ENCODE measurements at places on chromosomes 4 and X.

- no peak for DNase-seq
Measured at GRCh38 chr4:20554134-20554533, 146.1 kb upstream of the PACRGL start.

DNA sequence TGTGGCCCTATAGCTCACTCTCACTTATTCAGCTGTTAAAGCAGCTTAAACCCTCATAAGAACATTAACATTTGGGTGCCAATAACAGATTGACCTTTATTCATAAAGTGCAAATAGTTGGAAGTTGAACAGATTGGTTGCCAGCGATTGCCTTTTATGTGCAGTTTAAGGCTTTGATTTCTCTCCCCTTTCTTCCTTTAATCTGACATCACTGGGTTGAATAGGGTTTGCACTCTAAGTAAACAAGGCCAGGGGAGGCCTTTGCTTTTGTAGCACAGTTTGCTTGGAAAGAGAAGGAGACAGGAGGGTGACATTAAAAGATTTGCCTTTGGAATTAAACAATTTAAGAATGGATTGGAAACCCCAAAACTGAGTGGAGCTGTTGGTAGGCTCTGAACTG lies 114.3 kb downstream of the NKX6-1 start:
- DNase-seq: no peak

DNA sequence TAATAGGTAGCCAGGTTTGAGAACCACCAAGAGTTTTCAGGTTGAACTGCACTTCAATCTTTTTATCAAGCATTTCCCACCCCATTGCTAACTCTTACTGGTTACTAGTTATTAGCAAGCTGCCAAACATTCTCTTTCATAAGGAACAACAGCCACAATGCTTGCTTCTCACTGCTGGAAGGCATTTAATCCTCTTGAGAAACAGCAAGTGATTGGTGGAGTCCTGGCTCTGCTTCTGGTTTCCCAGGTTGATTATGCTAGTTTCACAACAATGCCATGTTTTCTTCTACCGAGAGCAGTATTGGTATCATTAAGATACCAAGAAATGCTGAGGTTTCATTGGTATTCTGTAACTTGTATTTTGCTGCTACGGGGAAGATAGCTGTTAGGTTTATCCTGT lies 32.2 kb upstream of the TXLNG start:
- DNase-seq: no peak

DNA sequence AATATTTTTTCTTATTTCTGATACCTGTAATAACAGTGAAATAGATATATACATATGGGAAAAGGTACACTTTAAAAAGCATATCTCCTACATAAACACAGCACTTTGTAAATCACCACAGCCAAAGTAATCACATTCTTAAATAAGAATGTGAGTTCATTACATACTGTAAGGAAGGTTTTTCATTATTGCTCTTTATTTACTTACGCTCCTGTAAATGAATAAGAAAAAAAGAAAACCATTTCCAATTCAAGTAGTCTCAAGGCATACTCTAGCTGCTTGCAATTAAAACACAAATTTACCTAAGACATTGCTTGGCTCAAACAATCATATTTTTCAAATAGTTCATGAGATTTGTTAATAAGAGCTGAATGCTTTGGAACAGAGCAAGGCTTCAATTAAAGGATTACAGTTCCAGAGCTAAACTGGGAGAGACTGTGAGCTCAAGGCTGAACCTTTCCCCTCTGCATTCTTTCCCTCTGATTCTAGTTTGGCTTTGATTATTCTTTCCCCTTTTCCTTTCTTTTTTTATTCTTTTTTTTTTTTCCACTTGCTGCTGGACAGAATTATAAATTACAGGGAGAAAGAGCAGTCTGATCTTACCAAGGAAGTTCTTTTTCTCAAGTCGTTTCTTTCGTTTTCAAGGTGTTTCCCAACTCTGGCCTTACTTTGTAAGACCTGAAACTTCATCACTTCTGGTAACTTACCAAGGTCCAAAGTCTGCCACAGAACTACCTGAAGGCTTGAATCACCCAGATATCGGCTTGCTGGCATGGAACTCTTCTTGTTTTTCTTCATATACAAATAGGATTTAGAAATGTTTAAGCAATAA lies 278.3 kb downstream of the INPP4B start:
- DNase-seq: no peak

DNA sequence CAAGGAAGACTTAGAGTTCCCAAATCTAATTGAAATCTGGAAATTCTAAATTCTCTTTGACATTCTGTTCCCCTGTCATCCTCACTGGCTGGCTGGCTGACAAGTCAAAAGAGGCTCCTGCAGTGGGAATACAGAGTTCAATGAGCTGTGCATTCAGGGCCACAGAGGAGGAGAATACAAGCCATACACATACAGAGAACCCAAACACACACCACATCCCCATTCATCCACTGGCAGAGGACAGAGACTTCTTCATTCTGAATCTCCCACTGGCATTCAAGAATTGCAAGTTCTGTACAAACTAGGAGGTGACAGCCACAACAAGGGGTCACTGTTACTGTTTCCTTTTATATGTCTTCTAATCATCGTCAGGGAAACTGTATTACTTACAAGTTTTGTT lies 49.7 kb downstream of the SAT1 start:
- no peak for DNase-seq

DNA sequence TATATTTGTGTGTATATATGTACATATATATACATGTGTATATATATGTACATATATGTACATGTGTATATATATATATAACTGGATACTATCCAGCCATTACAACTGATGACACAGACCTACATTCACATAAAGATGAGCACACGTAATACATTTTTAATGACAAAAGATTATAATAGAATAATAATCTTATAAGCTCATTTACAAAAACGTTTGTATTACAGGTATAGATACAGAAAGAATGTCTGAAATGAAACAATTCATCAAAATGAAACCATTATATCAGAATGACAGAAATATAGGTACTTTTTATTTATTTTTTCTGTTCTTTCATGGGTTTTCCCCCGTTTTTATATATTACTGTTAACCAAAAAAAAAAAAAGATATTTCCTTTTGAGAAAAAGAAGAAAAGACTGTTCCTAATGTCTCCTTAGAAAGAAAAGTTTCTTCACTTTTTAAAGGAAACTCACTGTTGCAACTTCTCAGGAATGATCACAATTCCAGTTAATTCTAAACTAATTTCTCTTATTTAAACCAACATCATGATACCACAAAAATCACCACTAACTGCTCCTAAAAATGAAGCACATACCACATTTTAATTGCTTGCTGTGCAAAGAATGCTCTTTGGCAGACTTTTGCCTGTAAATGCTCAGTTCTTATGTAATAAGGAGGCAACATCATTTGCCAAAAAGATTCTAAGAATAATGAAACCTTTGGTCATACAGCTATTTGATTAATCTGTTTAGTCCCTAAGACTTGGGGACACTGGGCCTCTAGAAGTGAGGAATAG lies 18.9 kb downstream of the LEF1 start:
- DNase-seq: no peak

- DNase-seq: no peak
Measured at GRCh38 chr4:37803348-37803973, 23.0 kb upstream of the PGM2 start.

GRCh38 chr4:118154649-118155048 lies 120.4 kb downstream of the NDST3 start:
- no peak for DNase-seq

- no peak for DNase-seq
Measured at GRCh38 chr4:123937581-123937980, 541.0 kb downstream of the SPRY1 start.

GRCh38 chr4:8737075-8737474 lies 134.6 kb downstream of the HMX1 start:
- DNase-seq: no peak

DNA sequence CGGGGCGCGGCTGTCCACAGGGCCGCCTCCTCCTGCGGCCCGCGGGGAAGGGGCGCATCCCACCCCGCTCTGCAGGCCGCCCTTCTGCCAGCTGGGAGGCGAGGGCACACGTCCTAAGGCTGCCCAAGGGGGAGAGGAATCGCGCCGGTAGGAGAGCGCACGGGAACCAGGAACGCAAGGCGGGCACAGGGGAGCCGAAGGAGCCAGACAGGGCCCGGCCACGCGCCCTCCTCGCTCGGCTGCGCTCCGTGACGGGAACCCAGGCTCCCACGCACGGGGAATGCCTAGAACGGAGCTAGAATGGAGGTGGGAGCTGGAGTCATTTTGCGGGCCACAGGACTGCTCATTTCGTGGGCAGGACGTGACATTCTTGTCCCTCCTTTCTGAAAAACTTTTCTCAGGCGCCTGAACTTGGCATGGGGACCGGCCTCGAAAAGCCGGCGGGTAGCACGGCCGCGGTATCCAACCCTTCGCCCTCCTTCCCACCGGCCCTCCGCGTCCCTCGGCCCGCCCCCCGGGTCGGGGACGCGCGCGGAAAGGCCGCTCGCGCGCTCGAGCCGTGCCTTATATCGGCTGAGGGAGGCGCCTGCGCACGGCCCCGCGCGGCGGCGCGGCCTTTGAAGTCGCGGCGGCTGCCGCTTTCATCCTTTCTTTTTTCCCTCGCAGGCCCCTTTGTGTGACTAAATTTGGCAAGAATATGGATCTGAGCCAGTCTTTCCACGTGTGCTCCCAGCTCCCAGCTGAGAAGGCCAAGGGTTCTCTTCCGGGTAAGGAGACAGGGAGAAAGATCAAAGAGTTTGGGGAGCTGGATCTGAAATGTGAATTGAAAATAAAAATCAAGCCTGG lies 4.2 kb upstream of the LEF1 start:
- DNase-seq: peak; percentile 60

- DNase-seq: no peak
Measured at GRCh38 chr4:119165767-119166166, 30.1 kb downstream of the MYOZ2 start.

GRCh38 chr4:170090352-170091052 lies 746 bp upstream of the AADAT start:
- no peak for DNase-seq

DNA sequence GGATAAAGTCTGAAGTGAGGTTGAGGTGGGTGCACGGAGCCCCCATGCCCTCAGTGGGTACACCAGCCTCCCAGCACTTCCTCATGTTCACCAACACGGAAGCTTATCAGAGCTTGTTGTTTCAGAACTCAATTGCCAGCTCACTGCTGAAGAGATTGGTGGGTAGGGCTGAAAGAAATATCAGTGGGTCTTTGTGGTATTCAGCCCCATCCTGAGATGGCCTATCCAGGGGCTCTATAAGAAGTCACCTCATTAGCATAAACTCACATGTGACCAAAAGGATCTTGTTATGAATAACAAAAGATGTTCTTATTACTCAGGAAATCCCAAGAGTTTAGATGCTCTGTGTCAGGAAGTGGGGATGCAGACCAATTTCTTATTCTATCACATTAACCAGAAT lies 177.3 kb downstream of the ARHGAP10 start:
- no peak for DNase-seq

DNA sequence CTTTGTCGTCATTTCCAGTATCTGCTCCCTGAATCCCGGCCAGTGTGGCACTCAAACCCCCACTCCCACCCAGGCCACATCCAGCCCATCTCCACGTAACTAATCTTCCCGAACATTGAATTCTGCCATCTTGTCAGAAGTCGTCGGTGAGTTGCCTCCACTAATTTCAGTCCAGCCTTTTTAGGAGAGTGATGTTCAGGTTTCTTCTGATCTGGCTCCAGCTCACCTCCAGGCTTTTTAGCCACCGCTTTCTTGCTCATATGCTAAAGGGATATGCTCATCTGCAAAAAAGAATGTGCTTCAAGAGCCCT lies 1.3 kb downstream of the TMEM165 start:
- DNase-seq: no peak

GRCh38 chr4:75555294-75556164 lies at the start of gene ODAPH:
ODAPH (plus strand) TSS chr4:75556066; CDS start chr4:75556083, 17 bp downstream.
- DNase-seq: no peak

- DNase-seq: no peak
Measured at GRCh38 chr4:120432301-120432860, 365.7 kb upstream of the MAD2L1 start.

DNA sequence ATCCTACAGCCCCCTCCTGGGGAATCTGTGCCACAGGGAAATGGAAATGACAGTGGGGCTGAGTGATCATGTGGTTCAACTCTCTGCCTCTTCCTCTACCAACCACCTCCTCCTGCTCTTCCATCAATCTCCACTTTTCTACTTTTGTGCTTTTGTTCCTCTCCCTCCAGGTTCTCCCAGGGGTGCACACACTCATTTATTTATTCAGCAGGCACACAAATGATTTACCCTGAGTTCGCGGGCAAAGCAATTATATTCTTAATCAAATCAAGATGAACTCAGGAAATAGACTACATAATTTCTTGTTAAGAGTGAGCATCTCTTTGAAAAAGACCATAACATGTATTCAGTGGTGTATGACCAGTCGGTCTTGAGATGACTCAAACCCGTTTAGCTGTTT lies 69.2 kb downstream of the VCX3A start:
- DNase-seq: no peak

- no peak for DNase-seq
Measured at GRCh38 chr4:26402458-26402857, 81.6 kb downstream of the RBPJ start.

- no peak for DNase-seq
Measured at GRCh38 chrX:100368167-100368566, 41.9 kb downstream of the PCDH19 start.

DNA sequence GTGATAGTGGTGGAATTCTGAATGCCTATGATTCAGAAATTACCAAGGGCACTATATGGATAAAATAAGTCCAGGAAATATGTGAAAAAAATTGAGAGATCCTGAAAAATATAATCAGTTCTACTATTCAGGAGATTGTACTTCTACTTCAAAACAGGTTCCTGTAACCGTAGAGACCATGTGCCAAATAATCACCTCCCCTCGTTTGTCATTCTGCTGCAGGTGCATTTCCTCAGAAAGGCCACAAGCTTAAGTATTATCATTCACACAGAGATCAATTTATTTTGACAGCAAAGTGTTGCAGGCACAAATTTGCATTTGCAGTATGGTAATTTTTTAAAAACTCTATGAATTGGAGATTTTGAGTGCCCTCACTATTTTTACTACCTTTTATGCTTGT lies 1000.0 kb downstream of the CCSER1 start:
- DNase-seq: no peak

- no peak for DNase-seq
Measured at GRCh38 chr4:89140168-89140759, 28.9 kb downstream of the TIGD2 start.

GRCh38 chr4:56654238-56654632 lies 26.9 kb downstream of the HOPX start:
- no peak for DNase-seq

DNA sequence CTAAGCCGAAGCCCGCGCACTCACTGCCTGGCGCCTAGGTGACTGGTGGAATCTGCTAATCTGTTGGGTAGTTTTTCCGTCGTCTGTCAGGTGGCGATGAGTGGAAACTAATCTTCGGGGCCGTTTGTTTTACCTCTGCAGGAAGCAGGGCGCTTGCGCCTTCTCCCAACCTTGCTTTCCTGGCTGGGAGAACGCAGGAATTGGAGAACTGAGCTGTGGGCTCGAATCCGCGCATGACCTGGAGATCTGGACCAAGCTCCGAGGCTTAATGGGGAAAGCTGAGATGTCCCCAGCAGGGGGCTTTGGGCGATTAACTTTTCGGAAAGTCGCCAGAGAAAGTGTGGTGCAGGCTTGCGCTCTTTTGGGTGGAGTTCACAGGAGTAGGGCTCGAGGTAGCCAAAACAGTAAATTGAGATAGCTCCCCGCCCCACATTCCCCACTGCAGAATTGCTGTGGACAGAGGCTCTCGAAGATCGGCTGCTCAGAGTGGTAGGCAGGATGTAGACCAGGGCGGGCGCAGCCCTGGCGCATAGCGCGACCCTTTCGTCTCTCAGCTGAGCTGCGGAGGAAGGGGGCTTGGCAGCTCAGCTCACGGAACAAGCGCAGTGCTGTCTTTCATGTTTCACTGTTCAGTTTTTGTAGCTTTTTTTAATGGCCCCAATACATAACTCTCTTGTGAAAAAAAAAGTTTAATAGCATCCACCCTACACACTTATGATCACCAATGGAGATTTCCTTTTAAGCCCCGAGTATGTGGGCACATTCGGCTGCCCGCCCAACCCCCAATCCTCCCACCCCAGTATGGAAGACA lies 2.7 kb upstream of the FGF5 start:
- DNase-seq: no peak
